Lower lobe of right lung (tissue), 2 donors: ENCODE measurements at places on chromosomes 6 and 20. TPM values are rescaled to one million over a fixed set of nuclear protein-coding genes. Genes with fewer than 3 reads are reported as not detected.

GRCh38 chr6:106804346-106805335, 169.9 kb downstream of the CD24 start:
- no peak overlapping the region for H3K4me3 ChIP-seq
- DNase-seq: no peak
- no peaks in the 10 kb centered on the region for H3K27me3 ChIP-seq
- no peaks in the 10 kb centered on the region for H3K36me3 ChIP-seq

- no peaks in the 10 kb centered on the region for H3K36me3 ChIP-seq
- DNase-seq: no peak
- H3K4me1 ChIP-seq: no peaks in the 10 kb centered on the region
- no peak overlapping the region for H3K4me3 ChIP-seq
- no peaks in the 10 kb centered on the region for H3K27me3 ChIP-seq
Measured at GRCh38 chr6:98443633-98444032, 390.7 kb upstream of the POU3F2 start.

GRCh38 chr20:34952671-34953070, 2.9 kb downstream of the GSS start:
- DNase-seq: no peak
- H3K4me3 ChIP-seq: no peak overlapping the region
- H3K36me3 ChIP-seq: peaks cover 13% of the 10 kb centered on the region
- no peaks in the 10 kb centered on the region for H3K27me3 ChIP-seq

- no peaks in the 10 kb centered on the region for H3K27me3 ChIP-seq
- no peak overlapping the region for H3K27ac ChIP-seq
- no peak overlapping the region for H3K4me3 ChIP-seq
Measured at GRCh38 chr6:137799950-137800568, 67.0 kb upstream of the TNFAIP3 start.

- peak; percentile 66 for DNase-seq
- peak within 1 kb of the TSS; percentile 61 for H3K4me3 ChIP-seq
- H3K36me3 ChIP-seq: no peaks in the 10 kb centered on the region
- peak within 1 kb of the TSS; percentile 36 for H3K27ac ChIP-seq
- H3K27me3 ChIP-seq: peaks cover 8% of the 10 kb centered on the region
Measured at GRCh38 chr20:6122873-6123648, at the start of gene FERMT1. TSS of gene FERMT1 (minus strand) at chr20:6123030. CDS start at chr20:6119554, 3,476 bp downstream.

DNA sequence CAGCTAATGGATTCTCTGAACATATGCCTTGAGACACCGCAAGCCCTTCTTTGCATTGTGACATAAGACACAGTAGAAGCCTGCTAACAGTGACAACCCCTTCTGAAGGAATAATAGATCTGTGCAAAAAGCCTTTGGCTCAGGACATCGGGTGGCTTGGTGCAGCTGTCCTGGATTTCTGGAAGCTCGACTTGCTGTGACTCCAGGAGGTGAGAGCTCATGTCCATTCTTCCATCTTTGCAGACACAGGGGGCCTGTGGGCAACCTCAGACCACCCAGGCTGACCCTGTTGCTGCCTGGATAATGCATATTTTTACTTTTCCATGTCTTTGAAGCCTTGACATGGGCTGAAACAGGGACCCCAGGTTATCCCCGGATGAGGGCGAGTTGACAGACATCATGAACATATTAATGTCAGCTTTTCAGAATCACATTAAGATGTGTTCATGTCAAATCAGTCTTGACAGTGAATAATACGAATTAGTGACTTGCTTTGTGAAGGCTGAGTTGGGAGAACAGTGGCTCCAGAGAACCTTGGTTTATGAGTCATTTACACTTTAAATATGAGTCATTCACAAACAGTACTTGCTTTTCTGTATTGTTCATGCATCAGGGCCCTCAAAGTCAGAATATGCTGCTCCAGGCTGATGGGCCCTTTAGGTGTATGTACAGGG, 66.8 kb upstream of the IYD start:
- H3K27ac ChIP-seq: no peak overlapping the region
- H3K4me3 ChIP-seq: no peak overlapping the region
- H3K27me3 ChIP-seq: no peaks in the 10 kb centered on the region
- no peak for DNase-seq
- no peaks in the 10 kb centered on the region for H3K36me3 ChIP-seq

- H3K4me3 ChIP-seq: no peak overlapping the region
- no peak for DNase-seq
- H3K36me3 ChIP-seq: no peaks in the 10 kb centered on the region
Measured at GRCh38 chr6:161918109-161918531, 644.3 kb upstream of the AGPAT4 start.

DNA sequence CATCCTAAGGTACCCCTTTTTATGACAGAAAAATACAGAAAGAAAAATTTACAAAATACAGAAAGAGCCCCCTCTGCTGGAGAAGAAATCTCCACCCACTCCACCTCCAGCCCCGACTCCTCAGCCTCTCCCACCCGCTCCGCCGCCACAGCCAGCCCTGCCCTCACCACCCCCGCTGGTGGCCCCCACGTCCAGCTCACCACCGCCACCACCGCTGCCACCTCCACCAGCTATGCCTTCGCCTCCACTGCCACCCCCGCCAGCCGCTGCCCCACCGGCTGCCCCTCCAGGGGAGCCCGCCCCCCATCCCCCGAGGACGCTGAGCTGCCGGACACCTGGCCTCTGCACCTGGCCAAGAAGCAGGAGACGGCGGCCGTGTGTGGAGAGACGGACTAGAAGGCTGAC, 17.7 kb downstream of the WFDC2 start:
- H3K4me1 ChIP-seq: no peaks in the 10 kb centered on the region
- no peak for DNase-seq
- peaks cover 11% of the 10 kb centered on the region for H3K27me3 ChIP-seq
- H3K27ac ChIP-seq: no peak overlapping the region
- no peak overlapping the region for H3K4me3 ChIP-seq
- no peaks in the 10 kb centered on the region for H3K36me3 ChIP-seq

- no peaks in the 10 kb centered on the region for H3K36me3 ChIP-seq
- no peaks in the 10 kb centered on the region for H3K4me1 ChIP-seq
- no peak overlapping the region for H3K4me3 ChIP-seq
- H3K27me3 ChIP-seq: peaks cover 19% of the 10 kb centered on the region
Measured at GRCh38 chr20:59324521-59325141, 24.2 kb downstream of the EDN3 start.

DNA sequence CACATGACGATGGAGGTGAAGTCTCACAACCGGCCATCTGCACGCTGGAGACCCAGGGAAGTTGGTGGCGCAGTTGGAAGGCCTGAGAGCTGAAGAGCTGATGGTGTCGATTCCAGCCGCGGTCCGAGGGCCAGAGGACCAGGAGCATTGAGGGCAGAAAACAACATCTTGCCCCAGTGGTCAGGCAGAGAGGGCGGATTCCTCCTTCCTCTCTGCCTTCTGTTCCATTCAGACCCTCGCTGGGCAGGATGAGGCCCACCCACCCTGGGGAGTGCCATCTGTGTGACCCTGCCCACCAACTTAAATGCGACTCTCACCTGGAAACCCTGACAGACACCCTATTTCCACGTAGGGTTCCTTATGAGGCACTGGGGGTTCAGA, 120.7 kb upstream of the PMEPA1 start:
- H3K27me3 ChIP-seq: no peaks in the 10 kb centered on the region
- no peaks in the 10 kb centered on the region for H3K4me1 ChIP-seq
- no peaks in the 10 kb centered on the region for H3K36me3 ChIP-seq
- H3K27ac ChIP-seq: no peak overlapping the region
- DNase-seq: no peak

- H3K36me3 ChIP-seq: peaks cover 20% of the 10 kb centered on the region
- no peak overlapping the region for H3K27ac ChIP-seq
- DNase-seq: no peak
- no peak overlapping the region for H3K4me3 ChIP-seq
- peaks cover 4% of the 10 kb centered on the region for H3K4me1 ChIP-seq
Measured at GRCh38 chr6:87494761-87495422, 22.1 kb downstream of the SLC35A1 start.

Gene NPBWR2
- not detected for total RNA-seq

Gene CST5
- total RNA-seq: not detected

Gene SLC17A9
- total RNA-seq: 10.4 TPM

Gene SRMS
- not detected for total RNA-seq

Gene SAMD5
- 8.7 TPM for total RNA-seq

Gene NOX3
- total RNA-seq: not detected
